EH (cell line): ENCODE measurements at places on chromosomes 6 and 20.

- no peak for DNase-seq
These were observed 59.1 kb upstream of the RNF144B start for GRCh38 chr6:18328070-18328469.

DNA sequence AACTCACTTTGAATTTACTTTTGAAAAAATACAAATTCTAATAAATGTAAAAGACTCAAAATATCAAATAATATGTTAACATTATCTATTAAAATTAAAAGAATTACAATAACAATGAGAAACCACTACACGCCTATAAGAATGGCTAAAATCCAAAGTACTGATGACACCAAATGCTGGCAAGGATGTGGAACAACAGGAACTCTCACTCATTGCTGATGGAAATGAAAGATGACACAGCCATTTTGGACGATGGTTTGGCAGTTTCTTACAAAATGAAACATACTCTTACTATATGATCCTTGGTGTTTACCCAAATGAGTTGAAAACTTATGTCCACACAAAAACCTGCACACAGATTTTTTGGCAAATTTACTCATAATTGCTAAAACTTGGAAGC, 15.6 kb upstream of the STX11 start:
- no peak for DNase-seq

GRCh38 chr20:33284937-33285336, 1.9 kb downstream of the BPIFB1 start:
- no peak for DNase-seq

GRCh38 chr20:6395695-6396094, 272.9 kb upstream of the FERMT1 start:
- DNase-seq, result no peak

DNA sequence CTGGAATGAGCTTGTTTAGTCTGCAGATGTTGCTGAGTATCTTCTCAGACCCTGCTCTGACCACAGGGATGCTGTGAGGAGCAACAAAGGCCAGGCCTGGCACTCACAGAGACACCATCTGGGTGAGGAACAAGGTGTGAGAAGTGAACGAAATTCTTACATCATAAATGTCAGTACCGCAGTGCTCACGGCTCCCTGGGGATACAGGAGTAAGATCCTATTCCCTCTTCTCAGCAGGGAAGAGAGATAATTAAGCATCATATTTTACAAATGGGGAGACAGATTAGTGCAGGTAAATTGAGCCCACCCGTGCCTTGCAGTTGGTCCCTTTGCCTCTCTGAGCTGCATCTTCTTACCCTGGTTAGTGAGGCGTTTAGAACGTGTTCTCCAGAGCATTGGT, 106.2 kb downstream of the DTD1 start:
- no peak for DNase-seq

- peak; percentile 46 for DNase-seq
These were observed 200.1 kb downstream of the CLIC5 start for GRCh38 chr6:45815466-45816125.

- DNase-seq, result peak; percentile 57
These were observed 37.2 kb upstream of the CALHM6 start for GRCh38 chr6:116424001-116424400.

DNA sequence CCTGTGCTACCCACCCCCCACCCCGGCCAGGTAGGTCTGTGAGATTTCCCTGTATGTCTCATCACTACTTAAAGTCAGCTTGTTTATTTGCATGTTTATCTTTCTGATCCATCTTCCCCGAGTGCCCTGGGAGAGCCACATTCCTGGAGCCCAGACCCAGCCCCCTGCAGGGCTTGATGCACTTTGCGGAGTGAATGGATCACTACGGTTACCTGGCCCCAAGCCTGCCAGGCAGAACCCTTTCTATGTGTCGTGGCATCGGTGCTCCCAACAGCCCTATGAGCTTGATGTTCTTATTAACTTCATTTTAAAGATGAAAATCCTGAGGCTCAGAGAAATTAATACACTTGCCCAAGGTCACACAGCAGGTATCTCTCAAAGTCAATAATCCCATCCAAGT, 13.6 kb upstream of the SLCO4A1 start:
- peak; percentile 41 for DNase-seq

DNA sequence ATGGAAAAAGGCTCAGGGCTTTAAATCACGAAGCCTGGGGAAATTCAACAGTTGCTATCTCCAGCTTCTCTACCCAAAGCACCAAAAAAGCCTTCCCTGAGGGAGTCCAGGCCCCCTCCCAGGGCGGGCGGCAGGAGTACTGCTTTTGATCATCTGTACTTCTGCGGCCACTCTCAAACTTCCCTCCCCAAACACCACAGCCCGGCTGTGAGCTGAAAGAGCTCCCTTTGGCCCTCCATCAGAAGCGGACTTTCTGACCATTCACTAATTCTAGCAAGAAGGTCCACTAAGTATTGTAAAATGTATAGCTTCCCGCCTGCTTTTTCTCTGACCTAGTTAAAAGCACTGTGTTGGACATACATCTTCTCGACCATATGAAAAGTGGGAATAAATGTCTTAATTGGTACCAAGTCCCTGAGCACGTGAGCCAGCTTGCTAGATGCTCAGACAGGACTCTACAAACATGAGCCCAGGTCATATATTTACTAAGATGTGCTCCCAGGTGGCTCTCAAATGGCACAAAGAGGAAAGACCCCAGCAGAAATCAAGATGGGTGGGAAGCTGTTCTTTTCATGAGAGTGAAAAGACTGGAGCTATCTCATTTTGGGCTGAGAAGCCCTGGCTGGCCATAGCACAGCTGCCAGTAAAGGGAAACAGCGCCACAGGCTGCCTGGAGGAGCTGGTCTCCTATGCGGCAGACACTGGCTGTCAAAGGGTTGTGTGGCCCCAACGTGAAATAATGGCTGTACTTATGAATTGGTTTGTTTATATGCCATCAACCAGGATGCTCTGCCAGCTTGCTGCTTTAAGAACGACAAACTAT, 58.6 kb downstream of the GFOD1 start:
- DNase-seq, result no peak

- no peak for DNase-seq
These were observed at the start of gene NKX2-2 for GRCh38 chr20:21513881-21514540. NKX2-2 (minus strand) TSS chr20:21514064; CDS start chr20:21513669, 395 bp downstream.

- DNase-seq, result no peak
These were observed 89.6 kb upstream of the HS3ST5 start for GRCh38 chr6:114432400-114432799.

- DNase-seq, result no peak
These were observed 76.7 kb downstream of the BCKDHB start for GRCh38 chr6:80183019-80183795.
